ENCODE measurements at places on chromosomes 16 and 17.
A peak's percentile ranks its signal among the peaks of the same experiment; 100 is the strongest.

DNA sequence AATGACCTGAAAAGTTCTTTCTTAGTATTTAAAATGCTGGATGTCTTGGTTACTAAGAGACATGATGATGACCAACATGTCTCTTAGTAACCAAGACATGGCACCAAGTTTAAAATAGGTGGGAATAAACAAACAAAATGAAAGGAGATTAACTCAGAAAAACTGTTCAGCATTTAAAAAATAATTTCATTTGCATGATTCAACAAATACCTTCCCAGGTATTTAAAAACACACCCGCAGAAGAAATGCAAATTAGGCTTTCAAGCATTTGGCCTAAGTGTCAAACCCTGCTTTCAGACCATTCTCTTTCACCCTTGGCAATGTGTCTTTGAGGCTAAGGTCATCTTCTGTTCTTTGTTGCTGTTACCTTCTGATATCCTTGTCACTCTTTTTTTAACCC is 91.4 kb upstream of the CORO6 start:
- no peak for DNase-seq

- no peak for DNase-seq
Measured at GRCh38 chr17:16969931-16970906, 1.7 kb downstream of the TNFRSF13B start.

DNA sequence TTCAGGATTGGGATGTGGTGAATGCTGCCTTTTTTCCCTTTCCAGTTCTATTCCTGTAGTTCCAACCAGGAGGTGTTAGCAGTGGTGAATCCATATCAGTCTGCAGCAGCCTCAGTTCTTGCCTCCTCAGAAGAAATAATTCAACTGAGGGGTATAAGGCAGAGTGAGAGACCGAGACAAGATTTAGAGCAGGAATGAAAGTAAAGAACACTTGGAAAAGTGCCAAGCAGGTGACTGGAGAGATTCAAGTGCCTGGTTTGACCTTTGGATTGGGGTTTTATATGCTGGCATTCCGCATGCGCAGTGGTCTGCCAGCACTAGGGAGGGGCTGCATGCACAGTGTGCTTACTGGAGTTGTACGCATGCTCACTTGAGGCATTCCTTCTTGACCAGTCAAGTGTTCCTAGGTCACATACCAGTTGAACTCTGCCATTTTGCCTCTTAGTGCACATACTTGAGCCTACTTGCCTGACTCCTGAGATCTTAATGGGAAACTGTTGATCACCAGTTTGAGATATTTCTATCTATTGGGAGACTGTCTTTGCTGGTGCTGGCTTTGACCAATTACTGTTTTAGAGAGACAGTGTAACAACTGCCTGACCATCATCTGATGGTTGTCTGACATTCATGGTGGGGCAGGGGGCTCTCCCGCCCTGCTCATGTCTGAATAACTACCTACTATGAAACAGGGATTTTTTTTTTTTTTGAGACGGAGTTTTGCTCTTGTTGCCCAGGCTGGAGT is 680 bp upstream of the CCL15 start:
- no peak for DNase-seq

- DNase-seq = no peak
Measured at GRCh38 chr17:46764000-46764708, 54.3 kb downstream of the WNT3 start.

DNA sequence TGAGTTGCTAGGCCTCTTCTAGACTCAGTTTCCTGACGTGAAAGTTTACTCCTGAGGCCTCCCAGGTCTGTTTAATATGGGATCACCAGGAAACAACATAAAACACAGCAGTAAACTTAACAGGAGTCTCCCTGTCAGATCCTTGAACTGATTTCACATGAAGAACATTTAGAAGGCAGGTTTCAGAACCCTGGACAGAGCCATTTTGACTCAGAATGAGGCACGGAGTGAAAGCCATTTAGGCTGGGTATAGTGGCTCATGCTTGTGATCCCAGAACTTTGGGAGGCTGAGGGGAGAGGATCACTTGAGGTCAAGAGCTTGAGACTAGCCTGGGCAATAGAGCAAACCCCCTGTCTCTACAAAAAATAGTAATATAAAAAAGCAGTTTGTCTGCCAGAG is 289.1 kb downstream of the CA10 start:
- no peak for DNase-seq

DNA sequence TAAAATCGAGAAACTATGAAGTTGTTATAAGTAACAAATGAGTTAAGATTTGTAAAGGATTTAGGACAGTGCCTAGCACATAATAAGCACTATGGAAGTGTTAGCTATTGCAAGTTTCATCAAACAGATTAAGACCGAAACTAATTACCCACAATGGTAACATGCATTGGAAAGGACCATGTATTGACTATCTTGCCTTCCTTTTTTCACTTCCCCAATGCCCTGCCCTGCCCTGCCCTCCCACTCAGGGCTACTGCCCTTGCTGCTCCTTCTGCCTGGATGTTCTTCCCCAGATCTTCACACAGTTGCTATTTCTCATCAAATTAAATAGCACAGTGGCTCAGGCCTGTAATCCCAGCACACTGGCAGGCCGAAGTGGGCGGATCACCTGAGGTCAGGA is 202.1 kb upstream of the PSMD7 start:
- DNase-seq = no peak

GRCh38 chr17:40327735-40328385 is 18.9 kb downstream of the RARA start:
- no peak for DNase-seq

DNA sequence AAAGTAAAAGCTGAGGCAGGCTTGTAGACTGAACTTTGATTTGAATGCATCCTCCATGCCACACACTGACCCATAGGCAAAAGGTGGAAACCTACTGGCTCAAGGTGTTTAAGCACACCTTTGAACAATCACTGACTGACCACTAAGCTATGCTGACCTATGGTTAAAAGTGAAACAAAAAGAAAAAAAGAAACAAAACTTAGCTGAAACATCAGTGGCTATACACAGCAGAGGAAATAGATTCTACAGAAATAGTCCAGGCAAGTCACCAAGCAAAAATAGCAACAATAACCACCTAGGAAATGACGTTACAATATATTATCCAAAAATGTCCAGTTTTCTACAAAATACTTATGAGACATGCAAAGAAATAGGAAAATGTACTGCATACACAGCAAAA is 60.2 kb downstream of the RPGRIP1L start:
- no peak for DNase-seq

GRCh38 chr17:75030161-75030560 is 16.6 kb downstream of the ATP5PD start:
- DNase-seq = no peak

- peak; percentile 92 for DNase-seq
Measured at GRCh38 chr16:66660422-66661209, 35.9 kb downstream of the CMTM4 start.

GRCh38 chr17:4982305-4982704 is 5.2 kb downstream of the CAMTA2 start:
- DNase-seq = no peak

- peak; percentile 25 for DNase-seq
Measured at GRCh38 chr17:64974750-64975317, 55.6 kb upstream of the LRRC37A3 start.

GRCh38 chr16:86248310-86248905 is 261.9 kb upstream of the FOXF1 start:
- DNase-seq = no peak

DNA sequence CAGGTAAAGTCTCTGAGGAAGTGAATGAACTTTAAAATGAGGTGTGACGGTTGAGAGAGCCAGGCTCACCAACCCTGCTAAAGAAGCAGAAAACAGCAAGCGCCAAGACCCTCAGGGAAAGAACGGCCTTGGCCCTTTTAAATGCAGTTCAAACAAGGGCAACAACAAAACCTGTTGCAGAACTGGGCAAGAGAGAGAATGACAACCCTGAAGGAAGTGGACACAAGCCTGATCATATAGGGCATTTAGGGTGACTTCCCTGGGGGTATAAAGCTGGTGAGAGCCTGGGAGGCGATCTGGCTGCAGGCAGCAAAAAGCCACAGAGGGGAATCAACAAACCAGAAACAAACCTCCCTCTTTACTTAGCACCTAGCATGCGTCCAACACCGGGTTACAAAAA is 1.0 kb downstream of the CPPED1 start:
- DNase-seq = no peak

- no peak for DNase-seq
Measured at GRCh38 chr16:15599303-15600070, 43.5 kb downstream of the MARF1 start.

- DNase-seq = no peak
Measured at GRCh38 chr16:11211061-11211976, 44.7 kb downstream of the SOCS1 start.

GRCh38 chr16:54070789-54071343 is 215.7 kb downstream of the IRX3 start:
- no peak for DNase-seq

GRCh38 chr16:57304169-57305061 is 19.9 kb upstream of the PLLP start:
- peak; percentile 27 for DNase-seq

DNA sequence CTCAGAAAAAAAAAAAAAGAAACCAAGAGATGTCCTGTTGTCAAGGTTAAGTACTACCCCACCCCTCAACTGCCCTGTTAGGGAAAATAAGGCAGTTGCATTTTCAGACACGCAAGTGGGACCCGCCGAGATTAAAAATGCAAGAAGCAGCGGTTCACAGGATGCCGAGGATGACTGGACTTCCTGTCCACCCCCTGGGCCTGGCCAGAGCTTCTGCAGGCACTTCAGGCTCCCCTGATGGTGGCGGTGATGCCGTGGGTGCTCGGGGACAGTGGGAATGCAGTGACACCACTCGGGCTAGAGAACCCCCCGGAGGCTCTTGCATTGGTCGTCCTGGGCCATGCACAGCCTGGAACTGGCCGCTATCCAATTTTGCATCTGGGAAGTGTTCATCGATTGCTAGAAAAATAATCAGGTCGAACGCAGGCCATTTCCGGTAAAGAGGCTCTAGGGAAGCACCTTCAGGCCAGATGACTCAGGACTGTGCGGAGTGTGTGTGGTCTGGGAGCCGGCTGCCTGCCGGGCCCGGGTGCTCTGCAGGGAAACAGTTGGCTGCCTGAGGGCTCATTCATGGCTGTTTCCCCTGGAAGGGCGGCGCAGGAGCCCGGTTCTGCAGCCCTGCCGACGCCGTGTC is 13.4 kb upstream of the CRISPLD2 start:
- peak; percentile 89 for DNase-seq

DNA sequence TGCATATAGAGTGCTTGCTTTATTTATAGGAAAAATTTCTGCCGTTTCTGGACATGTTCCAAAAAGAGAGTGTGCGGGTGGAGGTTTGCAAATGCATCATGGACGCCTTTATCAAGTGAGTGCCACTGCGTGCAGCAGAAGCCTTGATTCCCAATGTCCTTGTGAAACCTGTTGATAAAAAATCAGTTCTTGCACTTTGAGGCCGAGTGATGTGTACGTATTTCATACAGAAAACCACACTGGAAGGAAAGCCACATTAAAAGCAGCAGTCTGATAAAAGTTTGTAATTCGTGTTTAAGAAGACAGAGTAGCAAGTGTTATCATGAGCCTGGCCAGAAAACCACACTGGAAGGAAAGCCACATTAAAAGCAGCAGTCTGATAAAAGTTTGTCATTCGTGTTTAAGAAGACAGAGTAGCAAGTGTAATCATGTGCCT is 78.0 kb downstream of the KNOP1 start:
- no peak for DNase-seq

DNA sequence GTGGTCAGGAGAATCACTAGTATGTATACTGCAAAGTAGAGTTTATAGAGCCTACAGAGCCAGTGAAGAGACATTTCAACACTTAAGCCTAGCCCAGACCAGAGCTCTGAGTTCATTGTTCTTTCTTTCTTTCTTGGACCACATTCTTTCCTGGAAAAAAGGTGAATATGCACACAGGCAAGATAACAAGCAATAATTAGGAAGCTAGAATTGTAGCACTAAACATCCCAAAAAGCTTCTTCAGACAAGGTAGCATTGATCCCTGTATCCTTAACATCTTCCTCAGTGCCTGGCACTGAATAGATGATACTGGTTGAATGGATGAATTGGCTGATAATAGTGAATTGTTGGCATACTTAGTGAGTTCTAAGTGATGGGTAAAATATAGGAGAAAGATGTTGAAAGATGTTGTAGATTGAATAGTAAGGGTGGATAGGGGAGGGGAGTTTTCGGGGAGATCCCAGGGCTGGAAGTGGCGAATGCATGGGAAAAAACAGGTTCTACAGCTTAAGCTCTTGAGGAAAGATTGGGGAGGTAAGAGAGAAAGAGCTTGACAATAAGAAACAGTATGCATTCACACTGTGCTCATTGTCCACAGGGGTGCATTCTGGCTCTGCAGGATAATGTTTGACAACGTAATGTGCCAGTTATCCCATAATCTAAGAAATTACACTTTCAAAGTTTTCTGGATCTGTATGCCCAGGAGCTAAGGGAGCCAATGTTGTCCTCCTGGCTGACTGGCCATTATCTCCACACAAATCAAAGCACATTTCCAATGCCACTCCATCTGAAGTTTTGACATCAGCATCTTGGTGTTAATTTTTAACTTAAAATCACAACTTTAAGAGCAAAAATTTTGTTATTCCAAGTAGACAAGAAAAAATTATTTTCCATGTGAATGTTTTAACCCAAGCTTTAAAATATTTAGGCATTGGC is 35.6 kb downstream of the TUBD1 start:
- DNase-seq = no peak

GRCh38 chr17:13158494-13159240 is 140.8 kb upstream of the ELAC2 start:
- no peak for DNase-seq

- no peak for DNase-seq
Measured at GRCh38 chr16:82835487-82836155, 208.9 kb downstream of the CDH13 start.

DNA sequence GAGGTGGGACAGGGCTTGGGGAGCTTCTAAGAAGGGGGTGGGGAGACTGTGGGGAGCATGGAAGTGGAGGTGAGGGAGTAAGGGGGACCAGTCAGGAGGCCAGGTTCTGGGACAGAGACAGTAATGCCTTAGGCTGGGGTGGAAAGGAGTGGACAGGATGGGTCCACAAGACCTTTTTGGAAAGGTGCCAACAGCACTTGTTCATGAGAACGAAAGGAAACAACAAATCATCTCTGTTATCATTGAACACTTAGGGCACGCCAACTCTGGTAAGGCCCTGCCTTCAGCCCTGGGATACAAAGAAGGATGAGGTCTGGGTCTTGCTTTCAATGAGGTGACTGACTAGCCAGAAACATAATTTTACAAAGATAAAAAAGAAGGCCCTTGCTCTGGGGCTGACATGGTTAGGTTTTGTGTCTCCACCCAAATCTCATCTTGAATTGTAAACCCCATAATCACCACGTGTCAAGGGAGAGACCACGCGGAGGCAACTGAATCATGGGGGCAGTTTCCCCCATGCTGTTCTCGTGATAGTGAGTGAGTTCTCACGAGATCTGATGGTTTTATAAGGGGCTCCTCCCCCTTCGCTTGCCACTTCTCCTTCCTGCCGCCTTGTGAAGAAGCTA is 113.8 kb downstream of the SLC39A11 start:
- no peak for DNase-seq

DNA sequence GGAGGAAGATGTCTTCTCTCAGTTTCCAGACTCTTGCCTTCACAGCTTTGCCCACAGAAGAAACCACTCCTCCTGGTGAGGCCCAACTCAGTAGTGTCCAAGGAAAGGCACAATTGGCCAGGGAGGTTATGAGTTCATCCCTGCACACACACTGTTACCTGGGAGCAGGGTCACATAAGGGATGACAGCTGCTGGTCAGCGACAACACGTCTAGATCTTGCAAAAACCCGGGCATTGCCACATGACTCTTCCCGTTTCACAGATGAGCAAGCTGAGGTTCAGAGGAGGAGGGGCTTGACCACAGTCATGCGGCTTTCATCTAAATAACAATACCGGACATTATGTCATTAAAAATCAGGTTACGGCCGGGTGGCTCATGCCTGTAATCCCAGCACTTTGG is 186.0 kb downstream of the COPRS start:
- no peak for DNase-seq

- no peak for DNase-seq
Measured at GRCh38 chr16:24610416-24610755, 71.0 kb downstream of the RBBP6 start.
